ENCODE measurements at places on chromosomes 5 and 9.

GRCh38 chr9:75088646-75089372 lies 495 bp downstream of the OSTF1 start:
- peak; percentile 90 for DNase-seq

DNA sequence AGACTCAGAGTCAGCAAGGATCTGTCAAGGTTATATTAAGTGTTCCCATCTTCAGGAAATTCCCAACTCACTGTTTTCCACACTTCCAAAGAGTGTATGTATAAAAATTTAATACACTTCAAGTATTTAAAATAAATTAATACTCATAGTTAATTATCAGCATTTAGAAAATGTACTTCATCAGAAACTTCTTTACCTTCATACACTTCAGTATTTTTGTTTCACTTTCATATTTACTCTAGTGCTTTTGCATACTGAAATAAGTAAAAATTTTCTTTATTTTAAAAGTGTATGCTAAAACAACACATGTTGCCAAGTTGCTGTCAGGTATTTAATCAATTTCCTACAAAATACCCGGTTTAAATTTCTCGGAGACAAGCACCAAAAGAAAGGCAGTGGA lies 16.5 kb downstream of the RICTOR start:
- no peak for DNase-seq

GRCh38 chr5:155504606-155505005 lies 491.1 kb downstream of the KIF4B start:
- DNase-seq = no peak

GRCh38 chr9:11632691-11633090 lies 1019.9 kb upstream of the PTPRD start:
- no peak for DNase-seq

DNA sequence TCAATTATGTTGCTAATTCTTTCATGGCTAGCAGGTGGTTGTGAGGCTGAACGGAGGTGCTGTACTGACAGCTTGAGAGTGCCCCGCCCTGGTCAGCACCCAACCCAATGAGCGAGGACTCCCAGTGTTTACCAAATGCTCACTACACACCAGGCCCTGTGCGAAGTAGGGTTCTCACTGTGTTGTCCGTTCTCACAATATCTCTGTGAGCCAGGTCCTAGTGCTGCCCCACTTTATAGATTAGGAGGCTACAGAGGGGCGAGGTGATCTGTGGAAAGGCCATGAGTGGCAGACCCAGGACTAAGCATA lies 28.2 kb downstream of the COL15A1 start:
- DNase-seq = no peak

DNA sequence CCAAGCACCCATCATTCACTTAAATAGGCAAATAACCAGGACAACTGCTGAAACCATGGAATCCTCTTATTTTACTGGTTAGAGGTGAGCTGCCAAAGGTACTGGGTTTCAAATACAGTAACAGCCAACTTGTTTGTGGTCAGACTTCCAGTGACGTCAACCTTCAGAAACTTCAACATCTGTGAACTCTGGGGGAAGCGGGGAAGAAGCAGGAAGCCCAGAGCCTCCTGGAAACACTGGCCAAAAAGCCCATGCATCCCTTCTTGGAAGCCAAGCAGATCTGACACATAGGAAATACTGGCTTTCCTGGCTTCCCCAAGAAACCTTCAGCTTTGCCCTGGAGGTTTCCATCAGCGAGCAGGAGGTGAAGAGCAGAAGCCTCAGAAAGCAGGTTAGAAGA lies 4.9 kb upstream of the FRRS1L start:
- DNase-seq = no peak
